ENCODE measurements at places on chromosomes 1 and 21.

GRCh38 chr1:169072945-169073725, 33.4 kb upstream of the ATP1B1 start:
- DNase-seq: no peak

GRCh38 chr1:92306020-92306419, 7.2 kb downstream of the RPAP2 start:
- DNase-seq: no peak

DNA sequence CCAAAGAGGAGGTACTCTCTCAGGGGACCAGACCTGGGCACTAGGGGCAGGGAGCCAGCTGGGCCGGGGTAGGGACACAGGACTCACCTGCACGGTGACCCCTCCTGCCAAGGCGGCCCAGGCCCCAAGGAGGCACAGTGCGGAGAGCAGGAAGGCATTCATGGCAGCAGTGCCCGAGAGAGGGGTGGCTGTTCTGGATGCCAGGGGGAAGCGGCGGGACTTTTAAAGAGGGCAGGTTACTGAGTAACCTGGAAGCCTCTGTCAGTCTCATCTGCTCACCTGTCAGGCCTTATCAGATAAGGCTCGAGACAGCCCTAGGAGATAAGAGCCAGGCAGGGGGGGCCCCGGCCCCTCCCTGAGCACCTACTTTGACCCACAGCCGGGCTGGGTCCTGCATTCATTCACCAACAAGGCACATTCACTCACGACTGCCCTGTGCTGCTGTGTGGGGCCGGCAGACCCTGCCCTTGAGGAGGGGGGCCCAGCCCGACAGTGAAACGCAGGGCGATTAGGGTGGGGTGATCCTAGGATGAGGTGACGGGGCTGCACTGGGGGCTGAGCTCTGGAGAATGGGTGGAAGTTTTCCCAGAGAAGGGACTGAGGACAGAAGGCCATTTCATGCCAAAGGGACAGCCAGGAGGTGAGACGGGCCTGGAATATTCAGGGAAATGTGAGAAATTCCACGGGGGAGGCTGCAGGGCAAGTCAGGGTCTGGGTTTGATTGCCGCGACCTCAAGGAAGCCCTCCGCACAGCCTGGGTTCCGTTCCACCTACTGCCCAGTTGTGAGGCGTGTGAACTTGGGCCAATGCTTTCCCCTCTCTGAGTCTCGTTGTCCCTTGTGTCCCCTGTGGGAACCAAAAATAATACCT, at the start of gene GUCA2A:
Gene GUCA2A, minus strand, starts transcription at position 195 of the 870 bp plus-strand sequence. Its CDS starts 33 bp downstream, at position 162.
- no peak for DNase-seq

GRCh38 chr1:163834778-163835177, 513.0 kb downstream of the NUF2 start:
- no peak for DNase-seq

DNA sequence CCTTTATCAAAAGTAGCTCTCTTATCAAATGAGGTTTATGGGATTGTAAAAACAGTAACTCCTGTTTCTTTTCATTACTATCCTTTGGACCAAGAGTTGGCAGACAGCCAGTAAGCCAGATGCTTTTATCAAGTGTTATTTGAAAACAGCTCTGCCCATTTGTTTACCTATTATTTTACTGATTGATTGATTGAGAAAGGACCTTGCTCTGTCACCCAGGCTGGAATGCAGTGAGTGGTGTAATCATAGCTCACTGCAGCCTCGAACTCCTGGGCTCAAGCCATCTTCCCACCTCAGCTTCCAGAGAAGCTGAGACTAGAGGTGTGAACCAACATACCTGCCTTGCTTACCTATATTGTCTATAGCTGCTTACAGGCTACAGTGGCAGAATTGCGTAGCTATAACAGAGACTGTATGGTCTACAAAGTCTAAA, 3.6 kb downstream of the PRKAB2 start:
- DNase-seq: no peak

- no peak for DNase-seq
These were observed 28.4 kb upstream of the CEP350 start for GRCh38 chr1:179925922-179926849.

GRCh38 chr1:182141040-182141439, 79.5 kb upstream of the ZNF648 start:
- no peak for DNase-seq

DNA sequence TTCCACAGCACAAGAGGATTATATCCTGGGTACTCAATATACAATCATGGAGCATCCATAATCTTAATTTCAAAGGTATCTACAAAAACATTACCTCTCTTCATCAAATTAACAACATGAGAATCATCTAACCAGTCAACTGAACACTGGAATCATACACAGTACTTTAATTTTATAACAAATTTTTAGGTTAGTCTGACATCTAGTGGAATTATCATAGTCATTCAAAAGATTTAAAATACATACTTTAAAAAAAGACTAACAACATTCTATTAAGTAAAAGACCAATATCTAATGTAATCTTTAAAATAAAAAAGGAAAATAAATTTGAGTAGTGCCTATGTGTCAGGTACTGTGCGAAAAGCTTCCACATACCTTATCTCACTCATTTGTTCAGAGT, 16.8 kb upstream of the SH3GLB1 start:
- no peak for DNase-seq

DNA sequence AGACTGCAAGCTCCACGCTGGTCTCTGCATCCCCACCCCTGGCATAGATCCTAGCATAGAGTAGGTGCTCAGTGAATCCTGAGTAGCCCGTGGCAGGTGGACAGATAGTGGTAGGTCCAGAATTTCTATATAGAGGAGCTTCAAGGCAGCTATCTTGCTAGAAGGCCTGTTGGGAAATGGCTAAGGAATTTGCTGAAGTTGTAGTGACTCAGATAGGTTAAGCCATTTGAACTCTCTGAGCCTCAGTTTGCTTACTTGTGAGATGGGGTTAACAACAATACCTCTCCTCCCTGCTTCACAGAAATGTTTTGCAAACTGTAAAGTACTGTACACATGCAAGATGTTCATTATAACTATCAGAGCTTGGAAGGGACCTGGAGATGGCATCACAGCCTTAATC, 23.4 kb upstream of the EPHB2 start:
- no peak for DNase-seq

GRCh38 chr1:19313961-19314882, 2.1 kb downstream of the SLC66A1 start:
- no peak for DNase-seq

- peak; percentile 34 for DNase-seq
These were observed 53.3 kb upstream of the SYT14 start for GRCh38 chr1:209884665-209885117.

GRCh38 chr1:186679924-186680244, 339 bp downstream of the PTGS2 start:
- no peak for DNase-seq

DNA sequence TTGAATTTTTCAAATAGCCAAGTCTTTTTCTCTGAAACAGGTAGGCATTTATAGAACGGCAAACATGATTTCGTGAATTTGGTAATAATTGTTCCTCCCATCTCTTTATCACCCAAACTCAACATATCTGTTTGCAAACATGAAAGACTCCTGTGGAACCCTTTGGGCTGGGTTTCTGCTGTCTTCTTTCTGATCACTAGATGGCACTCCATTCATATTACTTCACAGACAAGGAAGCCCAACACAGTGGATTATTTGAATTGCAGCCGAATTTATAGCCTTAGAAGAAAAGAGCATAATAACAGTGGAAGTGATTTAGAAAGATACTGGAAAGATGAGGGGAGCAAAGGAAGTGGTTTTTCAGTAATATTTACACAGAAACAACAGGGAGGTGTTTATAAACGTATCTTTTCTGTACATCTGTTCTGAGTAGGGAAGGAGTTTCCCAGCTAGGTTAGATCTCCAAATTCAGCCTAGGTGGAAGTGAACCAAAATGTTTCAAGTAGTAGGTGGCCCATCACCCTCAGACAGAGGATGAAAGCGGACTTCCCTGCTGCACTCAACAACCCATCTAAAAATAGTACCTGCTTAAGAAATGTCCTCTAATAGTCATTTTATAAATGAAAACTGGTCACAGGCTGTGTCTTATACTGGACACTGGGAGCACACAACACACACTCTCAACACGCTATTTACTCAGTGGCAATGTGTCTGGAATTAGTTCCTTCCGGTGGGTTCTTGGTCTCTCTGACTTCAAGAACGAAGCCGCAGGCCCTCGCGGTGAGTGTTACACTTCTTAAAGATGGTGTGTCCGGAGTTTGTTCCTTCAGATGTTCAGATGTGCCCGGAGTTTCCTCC, 67.6 kb downstream of the MAP3K21 start:
- no peak for DNase-seq

DNA sequence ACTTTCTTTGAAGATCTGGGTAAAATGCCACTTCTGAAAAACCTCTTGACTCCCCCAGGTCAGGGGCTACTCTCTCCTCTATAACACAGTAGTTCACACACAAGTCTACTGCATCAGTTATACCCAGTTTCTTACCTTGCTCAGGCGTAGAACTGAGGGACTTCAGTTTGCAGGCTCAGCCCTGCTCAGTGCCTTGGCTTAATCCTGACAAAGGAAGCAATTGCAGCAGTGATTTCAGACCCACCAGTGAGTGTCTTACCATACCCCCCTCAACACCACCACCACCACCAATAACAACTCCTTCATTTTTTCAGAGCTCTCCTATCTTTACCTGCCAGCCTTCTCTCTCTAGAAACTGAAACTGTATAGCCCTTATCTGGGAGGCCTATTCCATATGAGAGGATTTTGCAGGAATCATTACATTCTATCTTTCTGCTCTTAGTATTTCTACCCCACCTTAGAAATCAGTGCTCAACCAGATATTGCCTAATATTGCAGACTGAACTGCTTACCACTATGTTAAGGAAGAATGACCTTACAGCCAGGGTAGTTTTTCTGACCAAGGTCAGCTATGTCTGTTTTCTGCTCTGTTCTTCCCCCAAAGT, 105.5 kb upstream of the S1PR1 start:
- no peak for DNase-seq

GRCh38 chr1:51344602-51345299, 14.4 kb upstream of the TTC39A start:
- DNase-seq: no peak

DNA sequence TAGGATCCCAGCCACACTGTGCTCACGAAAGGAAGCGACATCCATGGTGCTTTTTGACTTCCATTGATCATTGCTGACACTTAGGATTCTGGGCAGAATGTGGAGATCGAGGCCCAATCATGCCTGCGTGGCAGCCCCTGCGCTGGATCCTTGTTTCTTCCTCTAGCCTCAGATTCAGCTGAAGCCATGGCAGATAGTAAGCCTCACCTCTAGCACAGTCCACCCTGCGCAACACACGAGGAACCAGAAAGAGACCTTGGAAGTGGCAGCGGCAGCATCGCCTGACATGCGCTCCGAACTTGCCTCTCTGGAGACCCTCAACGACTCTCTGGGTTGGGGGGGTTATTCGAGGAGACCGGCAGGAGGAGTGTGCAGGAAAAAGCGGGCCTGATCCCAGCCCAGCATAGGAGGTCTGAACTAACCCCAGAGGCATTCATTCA, 10.6 kb downstream of the HLX start:
- no peak for DNase-seq

GRCh38 chr1:53463961-53464899, 5.0 kb downstream of the DMRTB1 start:
- no peak for DNase-seq

DNA sequence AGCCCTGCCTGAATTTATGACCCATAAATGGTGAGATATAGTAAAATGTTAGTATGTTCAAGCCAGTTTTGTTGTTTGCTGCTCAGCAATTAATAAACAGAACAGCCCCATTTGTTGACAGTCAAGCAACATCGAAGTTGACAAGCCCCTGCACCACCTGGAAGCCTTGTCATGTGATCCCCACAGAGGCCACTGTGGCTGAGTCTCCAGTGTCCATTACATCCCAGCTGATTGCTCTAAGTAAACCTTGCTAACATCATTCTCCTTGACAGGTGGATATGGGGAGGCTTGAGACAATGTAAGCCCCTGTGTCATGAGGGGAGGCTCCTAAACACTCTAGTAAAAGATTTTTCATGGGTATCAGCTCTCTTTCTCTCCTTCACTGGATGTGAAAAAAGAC, 17.5 kb upstream of the TACSTD2 start:
- DNase-seq: no peak

DNA sequence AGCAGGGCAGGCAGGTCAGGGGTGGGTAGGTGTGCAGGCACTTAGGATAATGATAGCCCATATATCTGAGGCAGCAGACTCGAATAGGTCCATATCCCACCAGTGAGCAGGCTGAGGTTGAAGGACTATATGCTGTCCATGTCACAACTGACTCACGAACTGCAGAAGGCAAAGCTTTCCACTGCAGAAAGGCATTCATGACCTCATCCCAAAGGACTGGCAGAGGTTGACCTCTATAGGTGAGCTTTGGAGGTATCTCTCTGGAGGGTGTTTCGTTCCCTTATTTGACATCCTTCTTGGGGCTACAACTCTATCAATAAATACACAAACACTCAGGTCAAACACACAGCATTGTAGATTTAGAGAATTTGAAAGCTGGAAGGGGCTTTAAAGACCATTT, 42.8 kb upstream of the MARK1 start:
- no peak for DNase-seq

- no peak for DNase-seq
These were observed 16.4 kb downstream of the GATAD2B start for GRCh38 chr1:153906396-153906795.

DNA sequence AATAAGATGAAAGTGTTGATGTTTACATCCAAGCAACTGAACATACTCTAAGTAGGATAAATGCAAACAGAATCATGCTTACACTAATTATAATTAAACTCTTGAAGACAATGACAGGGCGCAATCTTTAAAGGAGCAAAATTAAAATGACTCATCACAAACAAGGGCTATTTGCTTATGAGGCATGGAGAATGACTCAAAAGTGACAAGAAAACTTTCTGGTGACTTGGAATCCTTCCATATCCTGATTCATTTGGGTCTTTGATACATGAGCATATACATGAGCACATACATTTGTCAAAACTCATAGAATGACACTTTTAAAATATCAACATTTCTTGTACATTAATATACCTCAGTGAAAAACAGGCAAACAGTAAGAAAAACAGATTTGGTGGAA, 1632.3 kb downstream of the KCNT2 start:
- no peak for DNase-seq

DNA sequence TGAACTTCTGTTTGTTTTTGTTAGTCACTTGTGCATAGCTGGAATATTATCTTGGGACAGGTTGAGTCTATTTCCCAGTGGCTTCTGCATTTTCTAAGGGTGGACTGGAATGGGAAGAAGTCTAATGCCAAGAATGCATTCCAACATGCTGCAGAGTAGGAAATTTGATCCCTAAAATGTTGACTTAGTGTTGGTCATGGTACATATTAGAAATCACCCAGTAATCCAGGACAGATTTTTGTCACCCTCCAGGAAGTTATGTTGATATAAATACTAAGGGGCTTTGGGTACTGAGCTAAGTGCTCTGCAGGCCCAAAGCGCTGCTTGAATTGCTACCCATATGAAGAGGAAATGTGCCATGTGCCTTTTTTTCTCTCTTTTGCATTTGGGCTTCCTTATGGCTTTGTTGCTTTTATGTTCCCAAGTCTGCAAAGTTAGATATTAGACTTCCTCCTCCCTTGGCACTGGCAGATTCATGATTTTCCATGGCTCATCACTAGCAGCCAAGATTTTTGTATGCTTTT, 10.0 kb downstream of the ARID1A start:
- DNase-seq: no peak

Measured in activated CD4-positive, alpha-beta T cell treated with anti-CD3 and anti-CD28 coated beads, Interleukin-2, amount 50 U/mL, for 24 hours (primary cell).